ENCODE measurements at places on chromosomes 6 and 20.

GRCh38 chr20:62267543-62267942 is 29.2 kb downstream of the OSBPL2 start:
- no peak for DNase-seq

DNA sequence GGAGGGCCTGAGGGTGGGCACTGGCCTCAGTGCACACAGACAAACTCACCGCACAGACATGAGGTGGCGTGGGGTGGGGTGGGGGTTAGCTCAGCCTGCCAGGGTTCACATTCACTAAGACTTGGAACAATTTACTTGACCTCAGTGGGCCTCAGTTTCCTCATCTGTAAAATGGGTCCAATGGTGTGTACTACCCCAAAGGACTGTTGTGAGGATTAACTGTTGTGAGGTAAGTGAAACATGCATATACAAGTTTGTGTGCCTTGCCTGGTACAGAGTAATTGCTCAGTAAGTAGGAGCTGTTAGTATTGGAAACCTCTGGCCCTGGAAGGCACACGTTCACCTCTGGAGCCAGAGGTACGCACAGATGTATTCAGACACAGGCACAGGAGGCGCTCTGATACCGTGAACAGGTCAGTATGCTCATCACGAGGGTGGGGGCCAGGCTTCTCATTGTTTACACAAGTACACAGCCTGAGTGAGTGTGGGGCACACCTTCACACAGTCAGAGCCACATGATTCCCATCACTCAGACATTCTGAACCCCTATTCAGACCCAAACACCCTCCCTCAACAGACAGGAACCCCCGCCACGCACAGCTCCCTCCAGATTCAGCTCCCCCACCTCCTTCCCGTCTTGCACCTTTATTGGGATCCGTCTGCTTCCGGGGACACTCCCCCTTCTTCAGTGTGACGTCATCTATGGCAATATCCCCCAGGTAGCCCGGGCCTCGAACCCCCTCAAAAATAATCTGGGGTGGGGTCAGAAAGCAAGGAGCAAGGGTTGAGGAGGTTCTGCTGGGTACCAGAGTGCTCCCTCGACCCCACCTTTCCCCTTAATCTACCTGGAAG is 59.9 kb downstream of the MDGA1 start:
- DNase-seq = no peak

- no peak for DNase-seq
Measured at GRCh38 chr20:59412875-59413284, 112.5 kb downstream of the EDN3 start.

- DNase-seq = no peak
Measured at GRCh38 chr6:40210628-40211056, 276.4 kb upstream of the MOCS1 start.

DNA sequence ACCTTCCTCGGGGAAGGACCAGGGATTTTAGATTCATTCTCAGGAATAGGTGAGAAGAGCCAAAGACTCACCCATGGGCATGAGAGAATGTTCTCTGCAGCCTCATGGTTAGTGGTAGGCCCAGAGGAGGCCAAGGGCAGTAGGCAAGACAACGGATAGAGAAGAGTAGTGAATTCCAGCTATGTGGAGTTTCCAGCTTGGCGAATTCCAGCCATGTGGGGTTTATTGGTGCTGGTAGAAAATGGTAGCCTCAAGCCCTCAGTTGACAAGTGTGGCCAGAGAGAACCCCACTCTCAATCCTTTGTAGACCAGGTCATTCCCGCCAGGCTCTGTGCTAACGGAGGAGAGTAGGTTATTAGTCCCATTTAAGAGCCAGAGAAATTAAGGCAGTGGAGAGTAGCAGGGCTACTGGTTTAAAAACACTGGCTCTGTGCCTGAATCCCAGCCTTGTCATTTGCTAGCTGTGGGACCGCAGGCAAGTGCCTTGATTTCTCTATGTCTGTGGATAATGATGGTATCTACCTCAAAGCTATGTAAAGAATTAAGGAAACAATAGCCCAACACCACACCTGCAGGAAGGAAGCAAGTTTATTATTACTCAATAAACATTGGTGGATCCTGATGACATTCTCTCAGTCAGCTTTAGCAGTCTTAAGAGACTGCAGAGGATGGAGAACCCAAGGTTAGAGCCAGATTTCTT is 2.0 kb upstream of the SLC9A8 start:
- no peak for DNase-seq

- DNase-seq = no peak
Measured at GRCh38 chr20:47049771-47050170, 155.1 kb downstream of the EYA2 start.

DNA sequence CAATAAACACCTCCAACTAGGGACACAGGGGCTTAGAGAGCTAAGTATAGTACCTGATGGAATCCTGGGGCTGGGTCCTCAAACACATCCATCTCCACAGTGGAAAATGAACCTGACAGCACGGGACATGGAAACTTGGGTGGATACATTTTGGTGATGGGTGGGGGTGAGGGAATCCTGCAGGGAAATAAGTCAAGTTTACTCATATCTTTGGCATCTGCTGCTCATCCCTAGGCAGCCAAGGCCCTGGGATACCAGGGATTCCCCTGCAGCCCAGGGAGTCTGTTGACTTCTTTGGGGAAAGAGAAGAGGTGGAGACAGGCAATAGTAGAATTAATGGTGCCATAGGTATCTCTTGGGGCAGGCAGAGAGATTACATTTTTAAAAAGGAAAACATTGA is 6.6 kb downstream of the APOBEC2 start:
- DNase-seq = no peak

GRCh38 chr6:134722200-134722870 is 227.6 kb downstream of the ALDH8A1 start:
- no peak for DNase-seq

- DNase-seq = no peak
Measured at GRCh38 chr6:147654103-147654845, 145.8 kb downstream of the SAMD5 start.

DNA sequence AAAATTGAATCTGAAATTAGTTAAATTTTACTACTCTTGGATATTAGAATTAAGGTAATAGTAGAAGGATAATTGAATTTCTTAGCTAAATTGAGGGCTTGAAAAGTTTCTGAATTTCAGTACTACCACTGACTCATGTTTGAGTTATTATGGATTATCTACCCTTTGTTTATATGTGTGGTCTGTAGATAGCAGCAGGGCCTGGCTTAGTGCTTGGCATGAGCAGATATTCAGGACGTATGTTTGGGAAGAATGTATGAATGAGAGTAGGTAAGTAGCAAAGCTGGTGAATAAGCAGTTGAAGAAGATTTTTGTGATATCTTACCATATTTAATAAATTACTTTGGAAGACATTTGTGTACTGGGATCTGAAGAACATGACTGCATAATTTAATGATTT is 152.7 kb downstream of the MACROD2 start:
- DNase-seq = no peak

DNA sequence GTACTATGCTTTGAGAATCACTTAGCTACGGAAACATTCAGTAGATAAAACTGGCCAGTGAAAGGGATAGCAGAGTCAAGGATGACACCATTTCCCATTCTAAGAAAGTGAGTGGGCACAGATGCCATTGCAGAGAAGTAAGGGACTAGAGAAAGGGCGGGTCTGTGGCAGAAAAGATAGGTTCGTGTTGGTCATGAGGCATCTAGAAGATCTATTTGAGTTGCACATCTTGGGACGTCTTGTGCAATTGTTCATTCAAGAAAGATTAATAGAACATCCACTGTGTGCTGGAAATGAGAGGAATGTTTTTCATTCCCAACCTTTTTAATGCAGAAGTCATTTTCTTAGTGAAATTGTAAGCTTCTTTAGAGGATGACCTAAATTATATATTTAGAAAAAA is 161.7 kb downstream of the PLCB1 start:
- DNase-seq = no peak

- DNase-seq = no peak
Measured at GRCh38 chr6:118675225-118675624, 23.8 kb upstream of the CEP85L start.

- DNase-seq = no peak
Measured at GRCh38 chr6:10268611-10269310, 146.1 kb downstream of the TFAP2A start.

- DNase-seq = no peak
Measured at GRCh38 chr20:40019510-40019909, 669.5 kb downstream of the MAFB start.

- DNase-seq = no peak
Measured at GRCh38 chr20:60097285-60097684, 139.1 kb downstream of the CDH26 start.

GRCh38 chr6:42131531-42131930 is 10.9 kb downstream of the C6orf132 start:
- no peak for DNase-seq

DNA sequence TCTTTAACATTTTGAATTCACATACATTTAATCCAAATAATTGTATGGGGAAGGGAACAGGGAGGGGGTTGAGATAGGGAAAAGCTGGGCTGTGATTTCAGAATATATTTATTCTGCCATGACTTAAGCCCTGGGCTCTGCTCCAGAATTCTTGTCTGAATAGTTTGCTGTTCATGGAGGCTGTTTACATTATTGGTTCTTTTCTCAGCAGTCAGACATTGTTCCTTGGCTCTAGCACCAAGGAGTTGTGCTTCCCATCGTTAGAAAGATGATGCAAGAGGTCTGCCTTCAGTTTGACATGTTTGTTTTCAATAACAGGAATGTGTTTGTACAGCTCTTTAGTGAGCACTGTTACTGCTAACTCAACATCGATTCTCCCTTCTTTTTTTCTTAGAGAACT is 198.8 kb upstream of the CDYL start:
- peak; percentile 77 for DNase-seq

DNA sequence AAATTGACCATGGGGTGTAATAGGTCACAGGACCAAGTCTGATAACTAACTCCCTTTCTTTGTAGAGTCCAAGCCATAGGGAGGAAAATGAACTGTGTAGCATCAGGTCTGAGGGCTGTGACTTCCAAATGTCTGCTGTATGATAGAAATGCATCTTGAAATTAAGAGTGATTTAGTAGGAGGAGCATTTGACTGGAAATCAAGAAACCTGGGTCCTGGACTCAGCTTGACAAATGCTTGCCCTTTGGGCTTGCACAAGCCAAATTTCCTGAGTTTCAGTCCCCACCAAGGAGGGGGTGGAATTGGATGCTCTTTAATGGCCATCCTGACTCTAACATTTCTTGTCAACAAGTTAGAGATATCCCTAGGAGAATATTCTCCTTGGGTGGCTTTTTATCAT is 187.0 kb downstream of the PDE7B start:
- DNase-seq = no peak

DNA sequence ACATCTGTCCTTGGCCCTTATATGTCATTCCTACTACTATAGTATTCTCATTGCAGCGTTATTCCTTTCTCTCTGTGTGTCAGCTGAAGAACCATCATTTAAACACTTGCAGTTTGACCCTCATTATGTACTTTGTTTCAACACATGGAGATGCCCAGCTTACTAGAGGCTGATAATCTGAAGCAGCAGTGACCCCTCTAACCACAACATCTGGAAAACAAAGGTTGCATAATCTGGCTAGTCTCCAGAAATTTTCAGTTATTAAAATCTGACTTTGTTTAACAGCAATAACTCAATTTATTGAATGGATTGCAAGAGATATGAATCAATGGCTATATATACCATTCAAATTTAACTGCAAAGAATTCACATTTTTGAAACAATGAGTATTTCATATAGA is 6.6 kb upstream of the PHIP start:
- DNase-seq = no peak

DNA sequence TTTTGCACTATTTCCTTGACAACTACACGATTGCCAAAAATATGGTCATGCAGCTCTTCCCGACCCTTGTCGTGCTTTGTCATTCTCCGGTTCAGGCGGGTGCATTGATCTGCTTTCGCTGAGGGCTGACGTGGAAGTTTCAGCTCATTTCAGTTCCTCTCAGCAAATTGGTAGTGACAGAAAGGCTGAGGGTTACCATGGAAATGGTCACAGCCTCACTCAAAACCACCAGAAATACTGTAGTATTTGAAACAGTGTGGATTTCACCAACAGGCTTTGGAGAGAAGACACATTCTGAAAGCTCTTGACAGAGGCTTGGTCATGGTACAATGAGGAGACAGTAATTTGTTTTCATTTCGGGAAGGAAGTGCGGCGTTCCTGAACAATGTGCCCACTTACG is 99.7 kb upstream of the EXOC2 start:
- no peak for DNase-seq

- no peak for DNase-seq
Measured at GRCh38 chr6:170434821-170435155, 118.3 kb downstream of the PSMB1 start.

- no peak for DNase-seq
Measured at GRCh38 chr6:120320481-120321162, 971.1 kb upstream of the MAN1A1 start.

DNA sequence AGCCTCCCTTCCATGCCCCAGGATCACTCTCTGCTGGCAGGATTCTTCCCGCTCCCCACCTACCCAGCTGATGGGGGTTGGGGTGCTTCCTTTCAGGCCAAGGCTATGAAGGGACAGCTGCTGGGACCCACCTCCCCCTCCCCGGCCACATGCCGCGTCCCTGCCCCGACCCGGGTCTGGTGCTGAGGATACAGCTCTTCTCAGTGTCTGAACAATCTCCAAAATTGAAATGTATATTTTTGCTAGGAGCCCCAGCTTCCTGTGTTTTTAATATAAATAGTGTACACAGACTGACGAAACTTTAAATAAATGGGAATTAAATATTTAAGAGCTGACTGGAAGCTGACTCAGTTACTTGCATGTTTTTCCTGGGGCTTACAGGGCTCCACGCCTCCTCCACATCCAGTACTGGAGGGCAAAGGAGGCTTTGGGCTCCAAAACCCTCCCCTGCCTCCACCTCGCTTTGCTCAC is 24.3 kb upstream of the FANCE start:
- no peak for DNase-seq

DNA sequence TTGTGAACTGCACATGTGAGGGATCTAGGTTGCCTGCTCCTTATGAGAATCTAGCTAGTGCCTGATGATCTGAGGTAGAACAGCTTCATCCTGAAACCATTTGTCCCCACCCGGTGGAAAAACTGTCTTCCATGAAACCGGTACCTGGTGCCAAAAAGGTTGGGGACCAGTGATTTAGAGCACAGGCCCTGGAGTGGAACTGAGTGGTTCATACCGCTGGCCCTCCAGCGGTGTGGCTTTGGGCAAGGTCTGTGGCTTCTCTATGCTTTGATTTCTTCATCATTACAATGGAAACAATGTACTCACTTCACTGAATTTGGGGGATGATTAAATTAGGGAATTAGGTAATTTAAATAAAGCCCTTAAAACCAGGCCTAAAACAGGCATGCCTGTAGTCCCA is 36.3 kb downstream of the CD164 start:
- no peak for DNase-seq

GRCh38 chr20:8209061-8209460 is 77.0 kb downstream of the PLCB1 start:
- DNase-seq = no peak

GRCh38 chr6:209432-210103 is 82.7 kb upstream of the DUSP22 start:
- no peak for DNase-seq

DNA sequence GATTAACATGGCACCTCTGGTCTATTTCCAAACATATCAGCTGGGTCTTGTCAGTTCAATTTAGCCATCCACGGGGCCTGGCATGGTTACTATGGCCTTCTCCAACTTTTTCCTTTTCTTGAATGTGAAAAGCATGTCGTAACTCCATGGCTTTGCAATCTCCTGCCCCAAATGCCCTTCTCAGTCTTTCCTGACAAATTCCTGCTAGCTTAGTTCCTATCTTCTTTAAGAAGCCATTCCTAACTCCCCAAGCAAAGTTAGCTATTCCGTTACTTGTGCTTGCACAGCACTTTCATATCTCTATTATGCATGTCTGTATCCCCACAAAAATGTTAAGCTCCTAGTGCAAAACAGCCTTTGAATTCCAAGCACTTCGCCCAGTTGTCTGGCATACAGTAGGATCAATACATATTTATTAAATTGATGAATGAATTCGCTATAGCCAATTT is 105.6 kb downstream of the AIG1 start:
- DNase-seq = no peak
